ENCODE measurements at places on chromosomes 5 and 9.

DNA sequence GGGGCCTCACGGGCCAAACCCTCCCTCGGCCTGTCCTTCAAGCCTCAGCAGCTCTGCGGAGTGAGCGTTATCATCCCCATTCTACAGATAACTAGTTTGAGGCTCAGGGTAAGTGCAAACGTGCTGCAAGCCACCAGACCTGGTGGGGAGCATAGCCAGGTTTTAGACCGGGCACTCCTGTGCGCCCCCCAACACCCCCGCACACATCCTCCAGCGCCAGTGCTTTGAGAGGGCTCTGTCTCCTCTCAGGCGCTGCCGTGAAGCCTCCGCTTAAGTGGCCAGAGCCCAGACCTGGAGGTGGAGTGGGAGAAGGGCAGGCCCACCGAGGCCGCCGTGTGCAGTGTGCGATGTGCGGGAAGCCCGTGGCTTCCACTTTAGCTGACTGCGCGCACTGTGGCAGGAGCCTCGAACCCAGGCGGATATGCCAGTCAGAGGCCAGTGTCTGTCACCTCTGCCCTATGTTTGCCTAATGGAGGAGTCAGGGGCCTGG is 1.6 kb upstream of the MGAT1 start:
- no peak for DNase-seq

DNA sequence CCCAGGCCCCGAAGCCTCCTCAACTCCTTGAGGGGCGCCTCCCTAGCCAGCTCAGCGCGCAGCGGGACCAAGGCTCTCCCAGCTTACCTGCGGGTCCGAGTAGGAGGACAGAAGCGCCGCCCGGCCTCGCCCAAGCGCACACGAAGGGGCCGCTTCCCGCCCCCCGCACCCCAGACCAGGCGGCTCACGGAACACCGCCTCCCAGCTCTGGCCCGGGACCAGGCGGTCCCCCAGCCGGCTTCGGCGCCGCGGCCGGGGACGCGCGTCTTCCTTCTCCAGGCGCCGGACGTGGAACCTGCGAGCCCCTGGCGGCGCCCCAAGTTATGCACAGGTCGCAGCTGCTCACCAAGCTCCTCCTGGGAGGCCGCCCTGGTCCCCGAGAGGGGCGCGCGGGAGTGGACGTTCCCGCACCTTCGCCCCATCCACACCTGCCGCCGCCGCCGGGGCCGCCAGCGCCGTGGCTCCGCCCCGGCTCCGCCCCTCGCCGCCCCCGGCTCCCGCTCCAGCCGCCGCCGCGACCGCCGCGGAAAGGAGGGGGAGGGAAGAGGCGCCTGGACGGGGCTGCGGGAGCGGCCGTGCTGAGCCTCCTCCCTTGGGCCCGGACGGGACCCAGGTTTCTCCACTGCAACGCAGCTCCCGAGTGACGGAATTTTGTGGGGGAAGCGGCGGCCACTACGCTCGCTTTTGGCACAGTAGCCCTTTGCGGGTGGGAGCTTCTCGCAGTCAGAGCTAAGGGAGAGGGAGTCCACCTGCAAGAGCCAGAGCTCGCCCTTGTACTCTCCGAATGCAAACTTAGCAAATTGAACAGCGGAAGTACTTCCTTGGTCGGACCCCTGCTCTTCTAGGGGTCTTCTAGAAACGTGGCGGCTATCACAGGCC is 77.5 kb upstream of the IFNE start:
- DNase-seq: no peak

- no peak for DNase-seq
Measured at GRCh38 chr9:127534250-127534906, 77.7 kb upstream of the STXBP1 start.

DNA sequence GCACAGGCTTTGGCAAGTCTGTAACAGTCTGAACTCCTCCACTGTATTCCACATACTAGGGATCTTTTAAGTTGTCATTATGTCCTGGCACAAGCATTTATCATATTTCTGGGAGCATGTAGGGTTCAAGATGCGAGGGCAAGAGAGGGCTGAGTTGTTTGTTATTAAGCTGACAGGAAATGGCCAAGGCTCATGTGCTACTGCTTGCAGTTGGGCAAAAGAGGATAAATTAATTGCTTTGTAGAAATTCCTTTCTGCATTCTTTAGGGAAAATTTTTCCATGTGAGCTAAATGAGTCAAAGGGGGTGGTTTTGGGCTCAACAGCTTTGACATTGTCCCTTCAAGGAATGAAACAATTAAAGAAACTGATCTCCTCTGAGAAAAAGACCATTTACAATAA is 35.4 kb downstream of the DOCK8 start:
- no peak for DNase-seq

DNA sequence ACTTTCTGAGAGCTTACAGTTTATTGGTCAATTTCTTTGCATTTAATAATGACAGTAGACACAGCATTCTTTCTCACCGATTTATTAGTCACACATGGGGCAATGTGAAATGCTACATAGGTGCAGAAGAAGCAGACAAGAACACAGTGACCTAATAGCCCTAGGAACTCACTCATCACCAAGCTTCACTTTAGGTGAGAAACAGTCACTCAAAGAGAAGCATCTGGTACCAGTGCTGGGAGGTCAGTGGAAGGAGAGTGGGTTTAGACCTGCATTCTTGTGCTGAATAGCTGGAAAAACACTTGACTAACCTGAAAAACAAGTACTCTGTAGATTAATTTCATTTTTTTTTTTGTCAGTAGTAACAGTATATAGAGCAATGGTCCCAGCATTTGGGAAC is 179.6 kb downstream of the GRIA1 start:
- DNase-seq: no peak

DNA sequence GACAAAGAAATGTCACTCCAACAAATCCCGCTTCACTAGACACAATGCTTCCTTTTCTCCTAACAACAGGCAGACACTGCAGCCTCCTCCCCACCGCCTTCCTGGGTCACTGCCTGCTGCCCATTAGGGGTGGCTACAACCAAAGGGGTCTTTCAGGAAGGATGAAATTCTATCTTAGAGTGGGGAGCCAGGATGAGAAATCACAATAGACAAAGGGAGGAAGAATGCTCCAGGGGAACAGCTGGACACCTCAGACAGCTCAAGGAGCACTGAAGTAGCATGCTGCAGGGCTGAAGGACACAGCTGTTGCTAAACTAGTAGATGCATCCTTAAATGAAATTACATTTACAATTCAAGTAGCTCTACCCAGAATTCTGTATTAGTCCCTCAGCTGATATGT is 54.2 kb downstream of the PRELID2 start:
- no peak for DNase-seq

GRCh38 chr5:43623048-43623680 is 20.2 kb downstream of the NNT start:
- no peak for DNase-seq

DNA sequence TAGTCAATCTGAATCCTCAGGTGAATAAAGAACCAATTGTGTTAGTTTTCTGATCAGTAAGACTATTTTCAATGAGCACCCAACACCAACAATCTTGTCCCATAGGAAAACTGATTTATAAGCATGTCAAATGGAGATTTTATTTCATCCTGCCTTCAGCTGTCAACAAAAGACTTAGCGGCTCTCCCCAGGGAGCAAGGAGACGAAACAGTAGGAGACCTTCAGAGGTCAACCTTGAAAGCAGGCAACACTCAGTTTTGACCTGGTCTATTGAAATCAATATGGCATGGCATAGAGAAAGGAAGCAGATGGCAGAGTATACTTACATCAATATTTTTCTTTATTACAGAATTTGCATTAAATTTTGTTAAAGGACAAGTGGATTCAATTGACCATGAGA is 34.1 kb downstream of the ZNF622 start:
- DNase-seq: no peak

DNA sequence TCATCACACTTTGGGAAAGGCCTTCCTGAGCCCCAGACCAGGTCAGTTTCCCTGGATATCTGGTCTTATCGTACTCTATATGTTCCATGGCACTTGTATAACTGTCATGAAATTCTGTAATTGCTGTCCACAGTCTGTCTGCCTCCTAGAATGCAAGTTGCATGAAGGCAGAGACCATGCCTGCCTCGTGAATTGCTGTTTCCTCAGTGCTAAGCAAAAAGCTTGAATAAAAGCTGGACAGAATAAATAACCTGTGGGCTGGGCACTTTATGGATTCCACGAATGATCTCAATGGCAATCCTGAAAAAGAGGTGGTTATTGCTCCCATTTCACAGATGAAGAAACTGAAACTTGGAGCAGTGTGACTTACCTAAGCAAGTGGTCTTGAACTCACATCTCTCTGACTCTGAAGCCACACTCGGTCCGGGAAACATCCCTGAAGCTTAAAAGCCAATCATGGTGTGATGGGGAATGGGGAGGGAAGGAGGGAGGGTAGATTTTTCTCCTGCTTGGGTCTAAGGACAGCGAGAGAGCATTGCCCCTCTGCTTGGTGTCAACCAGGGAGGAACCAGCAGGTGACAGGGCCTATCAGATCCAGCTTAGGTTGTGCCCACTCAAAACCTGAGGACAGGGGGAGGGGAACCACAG is 13.2 kb upstream of the LHX2 start:
- DNase-seq: no peak

DNA sequence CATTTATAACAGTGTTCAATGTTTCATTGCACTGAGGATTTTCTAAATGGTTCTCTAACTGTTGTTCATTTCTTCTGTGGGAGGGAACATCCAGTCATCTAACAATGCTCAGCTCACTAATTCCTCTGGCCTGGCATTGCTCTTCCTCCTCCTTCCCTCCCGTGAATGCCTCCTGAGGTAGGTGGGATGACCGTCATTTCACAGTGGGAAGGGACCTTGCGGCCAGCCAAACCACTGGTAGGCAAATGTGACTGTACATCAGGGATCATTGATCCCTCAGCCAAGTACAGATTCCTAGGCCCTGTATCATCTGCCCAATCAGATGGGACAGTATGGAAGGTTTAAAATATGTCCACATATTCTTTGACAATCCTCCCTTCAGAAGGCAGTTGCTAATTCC is 23.7 kb upstream of the VDAC1 start:
- DNase-seq: no peak

DNA sequence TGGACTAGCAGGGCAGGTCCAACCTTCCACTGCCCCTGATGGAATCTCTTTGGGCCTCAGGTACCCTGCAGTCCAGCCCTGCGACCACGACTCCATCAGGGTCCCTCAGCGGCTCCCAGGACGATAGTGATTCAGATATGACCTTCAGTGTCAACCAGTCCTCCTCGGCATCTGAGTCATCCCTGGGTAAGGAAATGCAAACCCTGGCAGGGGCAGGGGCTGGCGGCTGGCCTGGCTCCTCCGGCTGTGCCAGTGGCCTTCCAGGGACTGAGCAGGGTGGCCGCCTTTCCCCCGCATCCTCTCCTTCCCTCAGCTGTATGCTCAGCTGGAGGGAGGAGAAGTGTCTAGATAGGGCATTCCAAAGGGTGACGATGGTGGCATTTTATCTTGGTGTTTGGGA is 45.0 kb downstream of the NEURL1B start:
- no peak for DNase-seq

DNA sequence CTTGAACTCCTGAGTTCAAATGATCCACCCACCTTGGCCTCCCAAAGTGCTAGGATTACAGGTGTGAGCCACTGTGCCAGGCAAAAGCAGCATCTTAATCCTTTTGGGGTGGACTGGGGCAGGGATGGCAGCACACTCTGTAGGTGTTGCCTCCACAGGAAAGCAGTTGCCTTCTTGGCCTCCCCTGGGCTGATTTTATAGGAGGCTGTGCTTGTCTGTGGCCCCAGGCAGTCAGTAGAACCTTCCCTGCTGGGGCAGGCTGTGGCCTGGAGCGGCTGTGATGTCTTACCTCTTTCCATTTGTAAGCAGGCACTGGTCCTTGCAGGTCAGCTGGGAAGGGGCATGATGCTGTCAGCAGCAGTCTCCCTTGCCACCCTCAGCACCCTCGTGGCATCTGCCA is 49.8 kb downstream of the PRRC2B start:
- no peak for DNase-seq

DNA sequence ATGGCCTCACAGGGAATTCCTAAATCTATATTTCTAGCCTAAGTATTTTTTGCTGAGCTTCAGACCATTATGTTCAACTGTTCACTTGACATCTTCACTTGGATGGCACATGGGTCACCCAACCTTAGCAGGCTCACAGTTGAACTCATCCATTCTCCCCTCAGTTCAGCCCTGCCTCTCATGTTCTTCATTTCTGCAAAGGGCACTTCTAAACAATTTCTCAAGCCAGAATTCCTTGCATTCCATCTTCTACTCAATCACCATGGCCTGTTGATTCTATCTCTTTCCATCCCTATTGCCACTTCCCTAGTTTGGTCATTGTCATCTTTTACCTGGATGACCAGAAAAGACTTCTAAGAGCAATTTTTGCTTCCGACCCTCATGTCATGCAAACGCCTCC is 7.3 kb upstream of the RGS3 start:
- DNase-seq: no peak

DNA sequence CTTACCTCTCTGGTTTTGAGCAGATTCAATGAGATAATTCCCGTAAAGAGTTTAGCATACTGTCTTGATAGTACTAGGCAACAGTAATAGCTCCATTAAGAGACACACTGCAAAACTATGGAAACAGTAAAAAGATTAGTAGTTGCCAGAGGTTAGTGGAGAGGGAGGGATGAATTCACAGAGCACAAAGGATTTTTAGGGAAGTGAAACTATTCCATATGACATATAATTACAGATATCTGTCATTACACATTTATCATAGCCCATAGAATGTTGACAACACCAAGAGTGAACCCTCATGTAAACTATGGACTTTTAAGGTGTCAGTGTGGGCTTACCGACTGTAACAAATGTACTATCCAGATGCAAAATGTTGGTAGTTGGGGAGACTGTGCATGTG is 176.4 kb upstream of the PLCXD3 start:
- DNase-seq: no peak

DNA sequence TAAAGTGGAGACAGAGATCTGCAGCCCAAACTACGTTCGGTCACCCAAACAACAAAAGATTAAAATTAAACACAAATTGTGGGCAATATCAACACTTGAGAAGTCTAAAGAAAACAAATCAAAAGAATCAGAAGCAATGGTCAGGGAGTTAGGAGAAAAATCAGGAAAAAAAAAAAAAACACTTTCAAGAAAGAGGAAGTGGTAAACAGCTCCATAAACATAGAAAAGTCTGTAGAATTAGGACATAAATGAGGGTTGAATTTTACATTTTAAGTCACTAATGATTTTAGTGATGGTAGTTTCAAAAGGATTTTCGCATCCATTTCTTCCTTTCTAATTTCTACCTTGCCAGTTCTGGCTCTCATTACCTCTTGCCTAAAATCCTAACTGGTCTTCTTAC is 10.1 kb downstream of the RNF145 start:
- DNase-seq: no peak

Data from DMS 273 treated with DMSO at 0.1 percent for 48 hours (cell line).